ENCODE measurements at places on chromosomes 12 and 14.
A peak's percentile ranks its signal among the peaks of the same experiment; 100 is the strongest.

GRCh38 chr14:31142455-31143087 lies 65.0 kb downstream of the HECTD1 start:
- no peak for DNase-seq

GRCh38 chr12:58728397-58728796 lies 191.9 kb downstream of the LRIG3 start:
- DNase-seq: no peak

- DNase-seq: peak; percentile 50
Measured at GRCh38 chr12:64323476-64324225, 66.9 kb downstream of the C12orf56 start.

DNA sequence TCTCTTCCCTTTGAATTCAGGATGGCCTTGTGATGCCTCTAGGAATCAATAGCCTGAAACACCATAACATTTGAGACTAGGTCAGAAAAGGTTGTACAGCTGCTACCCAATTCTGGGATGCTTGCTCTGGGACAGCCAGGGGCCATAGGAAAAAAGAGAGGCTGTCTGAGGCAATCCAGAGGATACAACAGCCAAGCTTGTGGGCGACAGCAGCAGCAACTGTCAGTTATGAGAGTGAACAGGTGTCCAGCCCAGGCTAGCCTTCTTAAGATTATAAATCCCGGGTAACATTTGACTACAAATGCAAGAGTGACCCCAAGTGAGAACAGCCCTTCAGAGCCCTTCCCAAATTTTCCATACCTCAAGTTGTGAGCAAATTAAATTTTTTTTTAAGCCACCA lies 11.1 kb downstream of the DCN start:
- DNase-seq: no peak

DNA sequence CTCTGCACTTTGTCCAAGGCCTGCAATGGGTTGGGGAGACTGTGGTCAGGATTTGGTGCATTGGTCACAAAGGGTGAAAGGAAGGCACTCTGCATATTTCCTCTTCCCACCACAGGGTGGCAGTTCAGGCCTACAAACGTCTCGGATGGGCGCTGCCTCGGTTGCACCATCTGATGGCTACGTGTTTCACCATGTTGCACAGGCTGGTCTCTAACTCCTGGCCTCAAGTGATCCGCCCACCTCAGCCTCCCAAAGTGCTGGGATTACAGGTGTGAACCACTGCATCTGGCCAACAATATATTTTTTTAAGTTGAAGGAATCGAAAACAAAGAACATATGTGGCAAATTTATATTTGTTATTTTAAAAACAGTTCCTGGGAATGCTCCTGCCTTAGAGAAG lies 35.1 kb downstream of the TMBIM6 start:
- peak; percentile 93 for DNase-seq

GRCh38 chr12:31605531-31605930 lies 14.6 kb upstream of the DENND5B start:
- DNase-seq: no peak

DNA sequence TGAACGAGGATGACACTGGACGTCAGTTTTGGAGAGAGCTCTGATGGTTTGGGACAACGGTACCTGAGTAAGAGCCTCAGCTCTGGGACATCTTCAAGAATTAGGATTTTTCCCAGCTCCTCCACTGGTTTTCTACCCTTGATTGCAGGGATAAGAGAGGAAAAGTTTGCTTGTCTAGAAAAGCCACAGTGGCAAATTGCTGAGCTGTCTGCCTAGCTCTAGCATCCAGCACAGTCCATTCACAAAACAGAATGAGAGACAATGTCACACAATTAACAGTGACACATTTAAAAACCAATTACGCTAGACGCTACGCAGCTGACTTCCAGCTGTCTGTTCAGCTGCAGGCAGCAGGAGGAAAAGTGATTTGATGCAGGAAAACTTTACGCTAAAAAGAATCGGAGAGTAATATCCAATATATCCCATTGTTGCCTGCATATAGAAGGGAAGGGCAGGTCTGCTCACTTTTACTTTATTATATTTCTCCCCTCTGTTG lies 168.1 kb upstream of the PRICKLE1 start:
- no peak for DNase-seq

DNA sequence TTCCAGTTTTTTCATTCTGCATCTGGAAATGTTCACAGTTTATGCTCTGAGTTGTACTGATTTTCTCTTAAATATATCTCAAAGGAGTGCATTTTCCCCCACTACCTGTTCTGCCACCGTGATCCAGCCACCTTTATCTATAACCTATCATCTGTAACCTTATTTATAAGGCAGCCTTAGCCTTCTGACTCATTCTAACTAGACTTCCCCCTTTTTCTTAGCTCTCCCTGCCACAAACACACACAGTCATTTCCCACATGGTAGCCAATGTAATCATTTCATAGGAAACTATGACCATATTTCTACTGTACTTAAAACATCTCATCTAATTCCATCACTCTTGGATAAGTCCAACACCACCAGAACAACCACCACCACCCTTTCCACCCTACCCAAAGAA lies 10.8 kb upstream of the GYS2 start:
- DNase-seq: no peak

- no peak for DNase-seq
Measured at GRCh38 chr12:65756956-65757511, 67.2 kb upstream of the HMGA2 start.

DNA sequence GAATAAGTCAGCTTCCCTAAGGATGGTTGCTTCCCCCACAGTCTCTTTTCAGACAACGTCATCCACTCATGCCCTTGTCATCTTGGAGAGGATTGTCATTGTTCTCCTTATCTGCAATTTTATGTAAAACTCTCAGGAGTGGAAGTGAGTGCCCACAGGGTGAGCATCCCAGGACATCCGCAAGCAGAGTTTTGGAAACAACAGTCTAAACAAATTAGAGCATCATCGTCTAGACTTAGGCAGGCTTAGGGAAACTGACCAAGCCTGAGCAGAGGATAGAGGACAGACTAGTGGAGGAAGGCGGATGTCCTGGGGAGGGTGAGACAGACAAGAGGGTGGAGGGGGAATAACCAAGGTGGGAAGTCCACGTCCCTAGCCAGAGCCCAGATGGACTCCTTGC lies 63.7 kb upstream of the BDKRB2 start:
- no peak for DNase-seq

DNA sequence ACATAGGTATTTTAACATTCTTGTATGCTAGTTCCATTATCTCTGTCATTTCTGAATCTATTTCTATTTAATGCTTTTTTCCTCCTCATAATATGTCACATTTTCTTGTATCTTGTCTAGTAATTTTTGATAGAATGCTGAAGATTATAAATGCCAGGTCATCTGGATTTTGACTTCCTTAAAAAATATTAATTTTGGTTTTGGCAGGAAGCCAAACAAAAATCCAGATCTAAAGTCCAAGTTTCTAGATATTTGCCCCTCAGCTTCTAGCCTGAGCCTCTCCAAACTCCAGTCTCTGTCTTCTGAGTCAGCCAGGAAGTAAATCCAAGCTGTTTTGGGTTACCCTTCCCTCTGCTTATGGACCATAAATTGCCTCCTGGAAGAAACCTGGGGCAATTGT lies 335.4 kb downstream of the APAF1 start:
- DNase-seq: no peak
